ENCODE measurements at places on chromosomes 1 and 21.

DNA sequence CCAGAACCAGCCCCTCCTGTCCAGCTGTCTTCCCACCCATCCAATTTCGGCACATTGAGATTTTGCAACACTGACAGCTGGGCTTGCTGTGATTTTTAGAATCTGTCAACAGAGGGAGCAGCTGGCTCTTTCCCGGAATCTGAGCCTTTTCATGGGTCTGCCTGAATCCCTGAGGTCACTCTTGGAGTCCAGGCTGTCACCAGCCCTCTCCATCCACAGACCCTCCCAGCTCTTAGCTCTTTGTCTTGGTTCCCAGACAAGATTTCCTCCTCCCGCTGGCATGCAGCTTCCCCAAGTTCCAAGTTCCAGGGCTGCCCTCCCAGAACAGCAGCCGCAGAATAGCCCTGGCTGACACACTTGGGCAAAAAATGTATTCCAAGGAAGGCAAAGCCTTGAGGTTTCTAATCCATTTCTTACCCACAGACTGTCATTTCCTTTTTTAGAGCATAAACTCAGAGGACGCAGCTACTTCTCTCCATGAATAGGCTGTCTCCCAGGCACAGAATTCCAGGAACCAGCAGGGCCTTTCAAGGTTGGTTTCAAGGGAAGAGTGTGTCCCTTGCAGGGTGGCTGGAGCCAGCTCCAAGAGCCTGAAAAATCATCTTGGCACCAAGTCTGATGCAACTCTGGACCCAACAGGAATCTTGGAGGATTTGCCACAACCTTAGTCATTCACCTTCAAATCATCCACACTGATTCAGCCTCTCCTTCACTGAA is 7.1 kb upstream of the TMEM61 start:
- DNase-seq: no peak

DNA sequence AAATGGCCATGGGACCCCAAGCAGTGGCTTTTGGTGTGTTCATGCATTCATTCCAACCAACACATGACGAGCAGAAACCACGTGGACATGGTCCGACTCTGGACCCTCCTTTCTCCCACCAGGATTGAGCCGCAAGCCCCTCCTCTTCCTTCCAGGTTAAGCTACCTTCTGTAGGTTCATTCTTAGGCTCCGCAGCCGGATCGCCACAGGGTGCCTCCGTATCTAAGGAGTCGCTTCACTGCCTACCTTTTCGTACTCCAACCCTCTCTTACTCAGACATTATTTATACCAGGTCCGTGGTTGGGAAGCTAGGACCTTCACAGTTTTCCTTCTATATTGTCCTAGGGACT is 63.6 kb downstream of the RHBG start:
- no peak for DNase-seq

DNA sequence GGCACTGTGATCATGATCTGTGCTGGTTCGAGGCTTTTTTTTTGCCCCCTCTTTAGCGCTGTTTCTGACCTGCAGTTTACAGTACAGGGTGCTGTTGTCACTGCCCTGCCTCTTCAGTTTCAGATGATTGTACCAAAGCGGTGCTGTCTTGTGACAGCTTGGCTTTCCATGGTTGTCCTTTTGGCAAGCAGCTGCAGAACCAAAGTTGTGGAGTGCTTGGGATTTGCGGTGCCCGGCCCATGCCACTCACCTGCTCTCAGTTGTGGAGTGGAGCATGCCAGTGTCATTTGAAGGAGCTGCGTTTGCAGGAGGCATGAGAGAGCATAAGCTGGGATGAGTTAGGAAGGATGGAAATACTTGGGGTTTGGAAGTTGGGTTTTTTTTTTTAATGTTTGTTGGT is 48.4 kb downstream of the DOP1B start:
- DNase-seq: no peak

DNA sequence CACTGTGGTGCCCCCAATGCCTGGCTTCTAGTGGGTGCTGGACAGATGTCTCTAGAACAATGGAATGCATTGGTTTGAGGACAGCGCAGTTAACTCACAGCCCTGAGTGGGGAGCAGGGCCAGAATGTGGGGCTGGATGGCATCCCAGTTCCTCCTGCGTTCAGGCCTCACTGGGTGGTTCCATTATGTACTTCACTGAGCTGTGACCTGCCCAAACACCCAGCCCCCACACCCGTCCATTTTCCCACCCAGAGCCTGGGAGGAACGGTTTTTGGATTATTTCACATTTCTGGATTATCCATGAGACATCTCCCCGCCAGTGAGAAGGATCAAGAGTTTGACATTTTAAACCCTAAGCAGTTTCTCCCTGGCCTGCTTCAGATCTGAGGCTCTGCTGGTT is 55.3 kb upstream of the WASF2 start:
- no peak for DNase-seq

DNA sequence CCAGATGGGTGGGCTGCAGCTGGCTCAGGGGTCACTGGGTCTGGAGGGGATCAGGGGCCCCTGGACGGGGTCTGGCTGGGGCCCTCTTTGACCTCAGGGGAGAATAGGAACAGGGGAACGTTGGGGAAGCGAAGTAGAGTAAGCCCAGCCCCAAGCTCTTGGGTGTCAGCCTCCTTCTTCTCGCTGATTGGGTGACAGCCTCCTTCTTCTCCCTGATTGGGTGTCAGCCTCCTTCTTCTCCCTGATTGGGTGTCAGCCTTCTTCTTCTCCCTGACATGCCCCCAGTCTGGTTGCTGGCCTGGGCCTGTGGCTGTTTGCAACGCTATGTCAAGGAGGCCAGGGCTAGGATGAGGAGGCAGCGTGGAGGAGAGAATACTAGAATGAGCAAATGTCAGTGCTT is 76.7 kb upstream of the CASZ1 start:
- no peak for DNase-seq

DNA sequence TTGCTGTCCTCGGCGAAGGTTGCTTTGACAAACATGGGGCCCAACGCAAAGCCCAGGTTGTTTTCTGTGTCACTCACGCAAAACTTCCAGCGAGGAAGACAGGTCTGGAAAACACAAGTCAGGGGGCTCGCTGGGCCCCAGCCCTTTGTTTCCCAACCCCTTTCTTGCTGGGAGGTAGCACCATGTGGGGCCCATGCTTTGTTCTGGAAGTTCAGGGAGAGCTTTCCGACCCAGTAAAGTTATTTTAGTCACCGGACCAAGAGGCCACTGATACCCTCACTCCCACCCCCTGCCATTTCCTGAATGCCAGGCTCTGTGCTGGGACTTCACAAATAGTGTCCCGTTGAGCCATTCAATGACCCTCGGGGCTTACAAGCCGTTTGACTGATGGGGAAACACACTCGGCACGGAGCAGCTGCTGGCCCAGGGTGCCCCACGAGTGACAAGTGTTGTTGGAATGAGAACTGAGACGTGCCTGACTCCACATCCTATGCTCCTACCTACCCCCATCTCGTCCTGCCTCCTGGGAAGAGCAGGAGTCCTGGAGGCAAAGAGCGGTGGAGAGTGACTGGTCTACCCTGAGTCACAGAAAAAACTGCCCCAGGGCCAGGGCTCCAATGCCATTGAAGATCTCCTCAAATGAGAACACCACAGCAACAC is 52.0 kb downstream of the ECE1 start:
- no peak for DNase-seq

DNA sequence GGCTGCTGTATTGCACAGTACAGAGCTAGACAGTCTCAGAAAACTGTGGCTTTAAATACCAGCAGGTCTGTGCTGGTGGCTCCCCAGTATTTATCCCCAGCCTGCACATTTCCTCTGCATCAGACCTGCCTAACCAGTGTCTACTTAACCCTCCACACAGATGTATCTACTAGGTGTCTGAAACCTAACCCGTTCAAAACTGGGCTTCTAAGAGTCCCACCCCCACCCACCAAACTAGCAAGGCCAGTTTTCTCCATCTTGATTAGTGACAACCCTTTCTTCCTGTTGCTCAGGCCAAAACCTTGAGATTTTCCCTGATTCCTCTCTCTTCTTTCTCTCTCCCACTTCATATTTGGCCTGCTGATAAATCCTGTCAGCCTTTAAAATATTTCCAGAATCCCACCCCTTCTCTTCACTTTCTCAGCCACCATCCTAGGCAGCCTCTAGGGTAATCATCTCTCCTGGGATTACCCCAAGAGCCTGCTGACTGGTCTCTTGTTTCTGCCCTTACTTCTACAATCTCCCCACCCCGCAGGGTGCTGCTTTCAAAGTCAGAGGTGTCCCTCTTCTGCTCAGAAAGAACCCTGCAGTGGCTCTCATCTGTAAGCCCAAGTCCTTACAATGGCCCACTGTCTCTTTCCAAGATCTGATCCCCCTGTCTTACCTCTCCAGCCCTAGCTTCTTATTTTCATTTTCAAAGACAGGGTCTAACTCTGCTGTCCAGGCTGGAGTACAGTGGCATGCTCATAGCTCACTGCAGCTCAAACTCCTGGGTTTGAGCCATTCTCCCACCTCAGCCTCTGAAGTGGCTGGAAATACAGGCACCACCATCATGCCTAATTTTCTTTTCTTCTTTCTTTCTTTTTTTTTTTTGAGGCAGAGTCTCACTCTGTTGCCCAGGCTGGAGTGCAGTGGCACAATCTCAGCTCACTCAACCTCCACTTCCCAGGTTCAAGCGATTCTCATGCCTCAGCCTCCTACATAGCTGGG is 45.2 kb downstream of the H3-3A start:
- DNase-seq: no peak

GRCh38 chr21:33289199-33289819 is 23.1 kb downstream of the IL10RB start:
- DNase-seq: no peak

GRCh38 chr1:154404984-154405746 is at the start of gene IL6R:
Gene IL6R (plus strand): TSS chr1:154405343. CDS start chr1:154405630, 287 bp downstream.
- DNase-seq: no peak

DNA sequence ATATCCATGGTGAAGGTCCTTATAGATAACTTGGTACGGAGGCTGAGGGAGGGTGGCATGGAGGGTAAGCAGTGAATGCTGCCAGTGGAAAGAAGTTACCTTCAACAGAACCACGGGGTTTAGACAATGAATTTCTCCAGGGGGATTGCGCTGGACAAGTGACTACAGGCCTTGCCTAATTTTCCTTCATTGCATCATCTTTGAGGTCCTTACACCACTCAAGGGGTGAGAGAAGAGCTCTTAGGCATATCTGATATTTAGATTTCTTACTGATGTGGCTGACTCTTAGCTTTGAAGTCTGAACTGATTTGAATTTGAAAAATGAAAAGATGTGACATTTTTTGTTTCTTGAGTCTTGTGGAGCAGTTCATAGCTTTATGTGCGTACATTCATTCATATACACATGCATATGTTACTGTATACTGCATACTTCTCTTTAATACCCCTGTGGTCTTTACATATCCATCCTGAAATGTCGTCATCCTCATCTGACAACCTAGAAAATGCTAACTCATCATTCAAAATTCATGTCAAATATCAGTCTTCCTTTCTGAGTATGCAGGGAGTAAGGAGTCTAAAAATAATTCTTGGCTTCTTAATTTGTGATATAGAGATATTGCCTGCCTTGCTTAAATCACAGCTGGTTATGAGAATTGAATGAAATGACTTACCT is 63.6 kb downstream of the DNM3 start:
- no peak for DNase-seq

DNA sequence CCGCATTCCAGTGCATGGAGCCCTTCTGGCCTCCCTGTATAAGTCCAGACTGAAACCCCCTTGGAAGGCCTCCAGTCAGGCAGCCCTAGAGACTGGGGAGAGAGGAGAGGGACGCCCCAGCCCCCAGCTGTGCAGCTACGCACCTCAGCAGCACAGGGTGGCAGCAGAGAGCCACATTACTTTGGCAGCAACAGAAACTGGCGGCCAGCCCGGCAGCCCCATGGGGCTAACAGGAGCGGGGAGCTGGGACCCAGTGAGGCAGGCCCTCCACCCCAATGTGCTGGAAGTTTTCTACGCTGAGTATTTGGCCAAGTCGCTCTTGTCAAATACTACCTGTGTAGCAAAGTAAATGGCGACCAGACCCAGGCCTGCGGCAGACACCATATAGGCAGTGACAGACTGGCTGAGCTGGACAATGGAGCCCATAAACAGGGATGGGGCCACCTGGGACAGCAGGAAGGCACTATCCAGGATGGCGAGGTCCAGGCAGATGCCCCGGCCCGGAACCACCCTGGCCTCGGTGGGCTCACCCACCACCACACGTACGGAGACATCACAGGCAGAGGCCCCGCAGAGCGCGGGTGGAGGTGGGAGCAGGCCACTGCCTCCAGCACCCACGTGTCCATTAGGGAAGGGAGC is 21.2 kb downstream of the SLC45A3 start:
- peak; percentile 76 for DNase-seq

- no peak for DNase-seq
These were observed 10.1 kb downstream of the CFAP298 start for GRCh38 chr21:32602099-32602498.

DNA sequence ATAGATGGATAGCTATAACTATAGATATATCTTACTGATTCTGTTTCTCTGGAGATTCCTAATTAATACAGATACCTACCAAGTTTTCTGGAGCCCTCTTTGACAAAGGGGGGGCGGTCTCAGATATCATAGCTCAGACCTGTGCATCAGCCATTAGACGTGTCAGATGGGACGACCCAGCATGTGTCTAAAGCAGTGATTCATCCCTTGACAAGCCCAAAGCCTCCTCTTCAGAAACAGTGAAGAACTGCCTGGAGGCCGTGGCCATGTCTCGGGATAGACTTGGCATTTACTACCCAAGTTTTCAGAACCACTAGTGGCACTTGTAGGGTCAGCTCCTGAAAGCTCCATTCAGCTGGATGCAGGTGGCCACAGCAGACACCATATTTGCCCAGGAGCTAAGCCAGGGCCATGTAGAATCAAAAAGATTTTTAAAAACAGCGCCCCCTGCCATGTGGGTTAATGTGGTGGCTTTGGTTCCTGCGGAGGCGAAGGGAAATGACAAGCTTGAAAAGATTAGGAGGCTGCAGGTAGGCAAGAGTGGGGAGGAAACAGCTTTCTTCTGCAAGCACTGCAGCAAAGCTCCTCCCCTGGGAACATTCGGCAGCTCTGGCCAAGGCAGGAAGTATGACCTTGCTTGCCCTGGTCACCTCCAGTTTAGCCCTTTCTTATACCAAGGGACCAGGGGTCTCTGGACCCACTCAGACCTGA is 82.2 kb downstream of the FBXO2 start:
- no peak for DNase-seq

DNA sequence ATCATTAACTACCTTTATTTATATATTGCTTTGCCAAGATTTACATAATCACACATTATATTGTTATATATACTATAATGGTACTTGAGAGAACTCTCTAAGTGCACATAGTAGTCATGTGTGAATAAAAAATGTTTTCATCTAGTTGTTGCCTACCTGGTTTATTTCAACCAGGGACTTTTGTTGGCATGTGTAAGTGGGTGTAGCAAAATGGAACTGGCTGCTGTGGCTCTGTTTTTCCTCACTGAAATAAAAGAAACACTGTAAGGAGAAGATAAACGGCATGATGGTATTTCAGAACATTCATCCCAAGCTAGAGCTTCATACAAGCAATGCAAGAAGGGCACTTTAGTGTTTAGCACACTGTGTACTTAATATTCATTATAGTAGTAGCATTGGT is 14.9 kb downstream of the RBBP4 start:
- DNase-seq: no peak

- no peak for DNase-seq
These were observed 720 bp downstream of the SUSD4 start for GRCh38 chr1:223363057-223363855.

GRCh38 chr1:227395426-227396028 is 77.2 kb upstream of the CDC42BPA start:
- DNase-seq: no peak

- no peak for DNase-seq
These were observed 340.3 kb downstream of the SEC16B start for GRCh38 chr1:177629526-177629925.

All from hematopoietic multipotent progenitor cell treated with erythropoietin and hydrocortisone succinate and interleukin-3 and kit ligand, for 15 days (in vitro differentiated cells).